Placental epithelial cell (primary cell): ENCODE measurements at places on chromosomes 7 and 10. TPM values are rescaled to one million over a fixed set of nuclear protein-coding genes. Genes with fewer than 3 reads are reported as not detected.

TAS2R3 gene
- total RNA-seq: 2.1 and 3.5 TPM in 2 replicates

ACBD7 gene
- total RNA-seq: under 0.01 and 0.98 TPM in 2 replicates

NODAL gene
- 0.43 TPM in 1 of 2 replicates, not detected in the other for total RNA-seq

C7orf57 gene
- total RNA-seq: 0.11 and 0.39 TPM in 2 replicates

OR9A2 gene
- total RNA-seq: 1.2 TPM in 1 of 2 replicates, not detected in the other

UCMA gene
- not detected in 2 replicates for total RNA-seq

CYP3A7 gene
- total RNA-seq: 0.22 TPM in 1 of 2 replicates, not detected in the other

HTR5A gene
- total RNA-seq: not detected in 2 replicates

MOGAT3 gene
- total RNA-seq: not detected in 2 replicates

RBM28 gene
- total RNA-seq: 7.3 and 12.2 TPM in 2 replicates

TMEM229A gene
- not detected in 2 replicates for total RNA-seq

SOSTDC1 gene
- total RNA-seq: not detected in 2 replicates

LRRC18 gene
- not detected in 2 replicates for total RNA-seq

LRIT1 gene
- under 0.01 TPM in 1 of 2 replicates, not detected in the other for total RNA-seq

PNLIPRP3 gene
- total RNA-seq: not detected in 2 replicates

TWNK gene
- 5.1 and 7.4 TPM in 2 replicates for total RNA-seq

OR2AE1 gene
- under 0.01 and 0.54 TPM in 2 replicates for total RNA-seq

FOXI2 gene
- not detected in 2 replicates for total RNA-seq

GNGT1 gene
- total RNA-seq: not detected in 2 replicates

BTBD16 gene
- not detected in 2 replicates for total RNA-seq

TEX36 gene
- under 0.01 and 0.54 TPM in 2 replicates for total RNA-seq

NRG3 gene
- 0.22 and 0.39 TPM in 2 replicates for total RNA-seq

FAM24B gene
- 2.6 and 2.7 TPM in 2 replicates for total RNA-seq

GALNT17 gene
- 0.79 TPM in 1 of 2 replicates, not detected in the other for total RNA-seq

ZPBP gene
- total RNA-seq: not detected in 2 replicates

ACSL5 gene
- total RNA-seq: under 0.01 and 2.6 TPM in 2 replicates

GLI3 gene
- 1.8 and 3.1 TPM in 2 replicates for total RNA-seq

AKR1C2 gene
- 0.39 and 0.65 TPM in 2 replicates for total RNA-seq

ING3 gene
- 12.0 and 13.0 TPM in 2 replicates for total RNA-seq

SEMA3D gene
- not detected in 2 replicates for total RNA-seq

TRAPPC14 gene
- total RNA-seq: 11.0 and 14.0 TPM in 2 replicates

CDC14C gene
- 0.11 TPM in 1 of 2 replicates, not detected in the other for total RNA-seq

SYT15 gene
- 0.22 and 0.39 TPM in 2 replicates for total RNA-seq

AOAH gene
- 0.22 and 0.79 TPM in 2 replicates for total RNA-seq

ELMO1 gene
- not detected in 2 replicates for total RNA-seq

PSMA2 gene
- 48.3 and 115 TPM in 2 replicates for total RNA-seq

TAC1 gene
- total RNA-seq: not detected in 2 replicates

PRKG1 gene
- 0.43 and 1.2 TPM in 2 replicates for total RNA-seq

CALHM3 gene
- 0.22 and 0.39 TPM in 2 replicates for total RNA-seq

TCERG1L gene
- under 0.01 and 1.2 TPM in 2 replicates for total RNA-seq

AKR1E2 gene
- 11.4 and 12.8 TPM in 2 replicates for total RNA-seq

SERPINE1 gene
- 183 and 2,094 TPM in 2 replicates for total RNA-seq

CPA2 gene
- total RNA-seq: not detected in 2 replicates

AMPH gene
- under 0.01 TPM in 1 of 2 replicates, not detected in the other for total RNA-seq

ARHGAP19 gene
- 3.3 and 3.5 TPM in 2 replicates for total RNA-seq

VIM gene
- total RNA-seq: 2,021 and 2,875 TPM in 2 replicates

SH2D4B gene
- under 0.01 and 0.22 TPM in 2 replicates for total RNA-seq

ZNF239 gene
- total RNA-seq: 3.5 and 4.4 TPM in 2 replicates

HMX2 gene
- not detected in 2 replicates for total RNA-seq

HECW1 gene
- under 0.01 TPM in 1 of 2 replicates, not detected in the other for total RNA-seq

PNLIPRP2 gene
- total RNA-seq: not detected in 2 replicates

NKX1-2 gene
- not detected in 2 replicates for total RNA-seq

NPTX2 gene
- total RNA-seq: 0.22 and 0.39 TPM in 2 replicates

CCDC172 gene
- total RNA-seq: not detected in 2 replicates

IQUB gene
- 0.87 and 6.3 TPM in 2 replicates for total RNA-seq

GRM3 gene
- 0.39 TPM in 1 of 2 replicates, not detected in the other for total RNA-seq
